Globus pallidus (tissue), 1 donor: ENCODE measurements at places on chromosomes 5 and 9.

GRCh38 chr5:17289681-17290539 is 72.5 kb downstream of the BASP1 start:
- no peak for DNase-seq

DNA sequence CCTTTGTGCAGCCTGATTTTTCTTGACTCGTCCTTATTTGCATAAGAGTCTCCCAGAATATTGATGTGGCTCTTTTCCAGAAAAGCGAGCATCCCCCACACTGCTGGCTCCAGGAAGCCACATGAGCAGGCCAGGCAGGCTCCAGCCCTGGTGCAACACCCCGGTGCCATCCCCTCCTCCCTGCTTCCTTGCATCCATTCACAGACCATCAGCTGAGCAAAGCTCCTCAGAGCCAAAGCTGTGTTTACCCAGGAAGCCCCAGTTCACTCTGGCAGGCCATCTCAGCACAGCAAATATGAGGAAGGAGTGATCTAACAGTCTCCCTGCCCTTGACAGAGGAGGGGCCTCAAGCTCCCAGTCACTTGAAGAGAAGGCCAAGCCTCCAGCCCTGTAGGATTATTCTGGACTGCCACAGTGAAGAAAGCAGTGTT is 34.4 kb downstream of the INSYN2B start:
- DNase-seq: peak; percentile 80

DNA sequence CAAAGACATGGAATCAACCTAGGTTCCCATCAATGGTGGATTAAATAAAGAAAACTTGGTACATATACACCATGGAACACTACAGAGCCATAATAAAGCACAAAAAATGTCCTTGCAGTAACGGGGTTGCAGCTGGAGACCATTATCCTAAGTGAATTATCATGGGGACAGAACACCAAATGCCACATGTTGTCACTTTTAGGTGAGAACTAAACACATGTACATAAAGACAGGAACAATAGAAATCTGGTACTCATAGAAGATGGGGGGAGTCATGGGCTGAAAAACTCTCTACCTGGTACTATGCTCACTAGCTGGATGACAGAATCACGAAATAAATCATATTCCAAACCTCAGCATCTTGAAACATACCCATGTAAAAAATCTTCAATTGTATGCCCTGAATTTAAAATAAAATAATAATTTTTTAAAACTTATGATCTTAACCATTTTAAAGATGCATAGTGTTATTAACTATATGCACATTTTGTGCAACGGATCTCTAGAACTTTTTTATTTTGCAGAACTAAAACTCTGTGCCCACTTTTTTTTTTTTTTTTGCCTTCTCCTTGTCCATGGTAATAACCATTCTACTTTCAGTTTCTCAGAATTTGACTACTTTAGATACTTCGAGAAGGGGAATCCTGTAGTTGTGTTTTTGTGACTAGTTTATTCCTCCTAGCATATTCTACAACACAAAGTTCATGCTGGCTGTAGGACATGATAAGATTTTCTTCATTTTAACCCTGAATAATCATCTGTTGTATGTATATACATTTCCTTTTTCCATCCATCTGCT is 1081.6 kb upstream of the ACO1 start:
- DNase-seq: no peak

- no peak for DNase-seq
Observed at GRCh38 chr5:170917113-170917512, 55.3 kb downstream of the RANBP17 start.

DNA sequence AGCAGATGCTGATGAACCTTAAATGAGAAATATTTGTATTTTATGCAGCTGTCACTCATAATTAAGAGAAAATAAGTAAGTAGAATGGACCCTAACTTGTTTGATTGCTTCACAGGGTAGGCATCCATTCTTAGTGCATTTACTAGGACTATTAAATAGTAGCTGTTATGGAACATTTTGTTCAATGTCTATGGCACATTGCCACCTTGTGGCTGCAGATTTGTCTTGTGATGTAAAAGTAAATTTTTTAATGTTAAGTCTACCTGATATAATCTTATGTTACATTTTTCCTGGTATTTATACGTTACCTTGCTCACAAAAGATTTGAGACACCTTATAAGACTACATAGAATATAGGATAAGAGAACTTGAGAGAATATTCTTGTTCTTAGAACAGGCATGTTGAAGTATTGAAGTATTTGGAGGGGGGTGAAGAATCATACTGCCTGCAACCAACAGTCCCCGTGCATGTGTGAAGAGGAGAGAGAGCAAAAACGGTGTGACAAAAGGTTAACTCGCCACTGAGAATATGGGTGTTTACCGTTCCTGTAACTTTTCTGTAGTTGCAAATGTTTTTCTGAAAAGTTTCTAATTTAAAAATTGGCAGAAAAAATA is 161.1 kb downstream of the MAST4 start:
- peak; percentile 17 for DNase-seq

DNA sequence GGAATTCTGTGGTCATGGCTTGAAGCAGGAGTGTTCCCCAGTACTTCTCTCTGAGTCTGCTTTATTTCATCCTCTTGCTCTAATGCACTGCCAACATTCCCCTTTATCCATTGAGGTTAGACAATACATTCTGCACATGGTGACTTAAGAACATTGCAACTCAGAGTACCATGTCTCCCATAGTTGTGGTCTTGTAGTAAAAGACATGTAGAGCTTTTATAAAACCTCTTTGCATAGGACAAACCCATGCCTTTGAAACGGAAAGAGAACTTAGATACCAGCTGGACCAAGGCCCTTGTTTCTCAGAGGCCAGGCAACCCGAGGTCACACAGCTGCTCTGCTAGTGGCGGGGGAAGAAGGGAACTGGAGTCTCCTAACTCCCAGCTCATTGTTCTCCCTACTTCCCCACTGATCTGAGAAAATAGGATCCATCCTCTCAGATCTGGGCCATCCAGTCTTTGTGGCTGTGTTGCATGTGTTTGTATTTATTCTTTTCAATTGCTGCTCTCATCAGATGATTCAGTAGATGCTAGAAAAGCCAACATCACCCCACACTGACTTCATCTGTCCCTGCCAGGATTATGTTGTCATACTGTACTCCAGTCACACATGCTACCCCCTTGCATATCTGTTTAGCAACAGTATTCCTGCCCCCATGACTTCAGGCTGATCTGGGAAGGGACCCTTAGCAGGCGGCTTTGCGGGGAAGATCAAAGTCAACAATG is 236.9 kb downstream of the SAXO1 start:
- peak; percentile 69 for DNase-seq

- DNase-seq: peak; percentile 17
Observed at GRCh38 chr5:8458038-8458383, 589.1 kb downstream of the MTRR start.

DNA sequence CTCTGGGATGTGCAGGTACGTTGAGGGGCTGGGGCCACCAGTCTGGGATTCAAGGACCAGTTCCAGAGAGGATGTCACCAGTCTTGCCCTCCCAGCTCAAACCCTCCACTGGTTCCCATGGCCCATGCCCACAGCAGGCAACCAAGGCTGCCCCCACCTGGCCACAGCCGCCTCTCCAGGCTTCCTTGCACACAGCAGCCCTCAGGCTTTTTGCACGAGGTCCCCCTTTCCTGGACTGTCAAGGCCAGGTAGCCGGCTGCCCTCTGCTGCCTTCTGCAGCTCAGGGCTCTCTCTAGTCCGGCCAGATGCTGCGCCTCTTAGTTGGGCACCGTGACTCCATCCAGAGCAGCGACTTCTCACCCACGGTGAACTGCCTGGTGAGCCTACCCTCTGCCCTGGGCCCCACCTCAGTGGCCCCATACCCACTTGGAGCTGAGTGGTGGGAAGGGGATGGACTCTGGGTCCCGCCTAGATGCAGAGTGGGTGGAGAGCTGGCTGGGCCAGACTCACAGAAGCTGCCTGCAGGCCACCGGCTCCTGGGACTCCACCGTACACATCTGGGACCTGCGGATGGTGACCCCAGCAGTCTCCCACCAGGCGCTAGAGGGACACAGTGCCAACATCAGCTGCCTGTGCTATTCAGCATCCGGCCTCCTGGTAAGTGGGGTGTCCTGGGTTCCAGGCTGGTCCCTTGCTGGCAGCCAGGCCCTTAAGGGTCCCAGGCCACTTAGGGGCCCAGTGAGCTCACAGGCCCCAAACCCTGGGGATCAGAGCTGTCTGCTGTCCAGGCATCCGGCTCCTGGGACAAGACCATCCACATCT is 2.9 kb downstream of the WDR38 start:
- DNase-seq: no peak

- no peak for DNase-seq
Observed at GRCh38 chr9:77883846-77884771, 147.5 kb downstream of the GNAQ start.

DNA sequence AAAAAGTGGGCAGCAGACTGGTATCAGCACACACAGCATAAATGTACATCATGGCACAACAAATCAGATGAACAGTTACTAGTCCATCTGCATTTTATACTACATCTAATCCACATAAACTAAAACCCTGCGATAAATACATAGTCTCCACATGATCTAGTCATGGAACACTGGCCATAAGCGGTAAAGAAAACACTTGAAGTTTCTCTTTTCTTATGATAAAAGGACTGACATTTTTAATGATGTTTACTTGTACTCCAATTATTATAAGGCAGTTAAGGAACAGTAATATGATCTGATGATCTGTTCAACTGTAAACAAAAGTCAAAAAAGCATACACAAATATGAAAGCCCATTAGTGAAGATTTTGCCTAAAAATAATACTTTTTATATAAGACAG is 112.5 kb downstream of the MPDZ start:
- no peak for DNase-seq

DNA sequence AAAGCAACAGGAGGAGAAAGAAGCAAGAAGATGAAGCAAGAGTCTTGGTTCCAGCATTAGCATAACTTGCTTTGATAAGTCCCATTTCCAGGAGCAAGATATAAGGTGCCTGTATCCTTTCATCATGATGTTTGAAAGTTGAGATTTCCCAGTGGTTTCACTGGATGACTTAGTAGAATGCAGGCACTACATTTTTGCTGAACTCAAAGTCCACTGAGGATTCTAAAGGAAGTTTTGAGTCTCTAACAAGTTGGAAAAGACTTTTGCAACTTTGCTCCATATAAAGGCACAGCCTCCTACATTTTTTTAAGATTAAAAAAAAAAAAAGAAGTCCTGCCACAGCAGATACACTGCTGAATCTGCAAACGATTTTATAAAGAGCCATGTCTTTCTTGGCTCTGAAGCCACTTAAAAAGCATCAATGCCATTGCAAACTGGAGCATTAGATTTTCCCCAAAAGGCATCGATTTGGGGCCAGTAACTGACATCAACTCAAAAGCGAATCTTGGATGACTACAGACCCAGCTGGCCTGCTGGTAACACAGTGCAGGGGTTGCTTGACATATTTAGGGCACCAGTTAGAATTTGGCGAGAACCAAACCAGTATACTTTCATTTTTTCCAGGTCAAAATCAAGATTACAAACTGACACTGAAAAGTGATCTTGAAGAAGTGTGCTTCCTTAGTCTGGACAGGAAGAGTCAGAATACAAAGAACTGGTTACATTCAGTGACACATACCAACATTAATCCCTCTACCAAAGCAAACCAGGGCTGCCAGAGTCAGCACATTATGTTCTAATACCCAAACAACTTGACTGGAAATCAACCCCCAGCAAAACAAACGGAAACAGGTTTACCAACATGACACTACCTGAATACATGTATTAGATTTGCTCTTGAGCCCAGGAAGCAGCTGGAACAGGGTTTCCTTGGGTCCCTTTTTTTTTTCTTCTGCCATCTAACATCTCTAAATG is 39.1 kb upstream of the KCNV2 start:
- no peak for DNase-seq

- no peak for DNase-seq
Observed at GRCh38 chr5:72064801-72065570, 42.3 kb upstream of the MAP1B start.

DNA sequence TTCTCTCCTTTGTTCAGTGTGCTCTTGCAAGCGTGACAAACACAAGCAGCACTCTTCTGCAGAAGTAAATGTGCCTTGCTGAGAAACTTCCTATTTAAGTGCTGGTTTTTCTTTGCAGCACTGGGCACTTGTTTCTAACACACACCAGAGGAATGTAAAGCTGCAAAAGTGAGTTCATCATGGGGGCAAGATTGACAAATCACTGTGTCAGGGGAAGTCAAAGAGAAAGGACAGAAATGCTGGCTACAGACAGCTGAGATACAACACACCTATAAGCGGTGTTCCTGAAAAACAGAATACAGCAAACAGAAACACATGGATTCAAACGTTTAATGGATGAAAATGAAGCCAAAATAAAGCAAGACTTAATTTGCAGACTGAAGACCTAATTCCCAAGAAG is 19.6 kb downstream of the ROR2 start:
- DNase-seq: no peak

DNA sequence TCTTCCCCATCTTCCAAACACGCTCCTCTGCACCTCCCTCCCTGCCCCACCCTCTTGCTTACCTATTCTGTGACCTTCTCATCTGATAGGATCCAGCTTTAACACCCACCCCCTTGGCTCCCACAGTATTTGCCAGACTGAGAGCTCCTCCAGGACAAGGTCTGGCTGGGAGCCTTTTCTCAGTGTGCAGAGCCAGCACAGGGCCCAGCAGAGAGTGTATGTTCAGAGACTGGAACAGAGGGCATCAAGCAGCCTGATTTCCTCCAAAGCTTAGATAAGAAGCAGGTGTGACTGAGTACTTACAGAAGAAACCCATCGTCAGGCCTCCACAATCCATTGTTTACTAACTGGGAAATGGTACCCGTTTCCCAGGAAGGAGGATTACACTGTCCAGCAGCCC is 26.6 kb downstream of the LHX6 start:
- DNase-seq: no peak

DNA sequence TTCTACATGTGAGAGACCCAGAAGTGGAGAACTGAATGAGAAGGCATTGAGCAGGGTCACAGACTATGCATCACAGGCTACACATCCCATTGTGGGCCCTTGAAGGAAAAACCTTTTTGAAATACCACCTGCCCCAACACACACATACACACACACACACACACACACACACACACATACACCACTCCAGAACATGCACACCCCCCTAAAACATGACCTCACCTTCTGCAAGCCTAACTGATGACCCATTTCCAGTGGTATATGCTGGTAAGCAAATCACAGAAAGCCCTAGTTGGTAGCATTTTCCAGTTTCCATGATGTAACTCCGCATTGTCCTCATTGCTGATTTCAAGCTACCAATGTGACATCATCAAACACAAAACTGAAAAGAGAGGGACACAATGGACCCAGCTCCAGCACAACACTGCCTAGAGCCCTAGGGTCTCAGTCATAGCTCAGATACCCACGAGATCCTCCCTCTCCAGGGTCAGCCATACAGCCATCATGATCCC is 36.4 kb downstream of the THBS4 start:
- no peak for DNase-seq

- no peak for DNase-seq
Observed at GRCh38 chr5:153991168-153991567, 47.5 kb downstream of the FAM114A2 start.

- DNase-seq: no peak
Observed at GRCh38 chr5:119270121-119270565, 85.7 kb upstream of the TNFAIP8 start.

- peak; percentile 82 for DNase-seq
Observed at GRCh38 chr9:97411789-97412625, at the start of gene TDRD7. TSS of gene TDRD7 (plus strand) at chr9:97412096. CDS start at chr9:97428466, 16,370 bp downstream.
